ENCODE measurements at places on chromosomes 6 and 20.

GRCh38 chr6:14747881-14748520 is 497.9 kb upstream of the JARID2 start:
- no peak for DNase-seq

DNA sequence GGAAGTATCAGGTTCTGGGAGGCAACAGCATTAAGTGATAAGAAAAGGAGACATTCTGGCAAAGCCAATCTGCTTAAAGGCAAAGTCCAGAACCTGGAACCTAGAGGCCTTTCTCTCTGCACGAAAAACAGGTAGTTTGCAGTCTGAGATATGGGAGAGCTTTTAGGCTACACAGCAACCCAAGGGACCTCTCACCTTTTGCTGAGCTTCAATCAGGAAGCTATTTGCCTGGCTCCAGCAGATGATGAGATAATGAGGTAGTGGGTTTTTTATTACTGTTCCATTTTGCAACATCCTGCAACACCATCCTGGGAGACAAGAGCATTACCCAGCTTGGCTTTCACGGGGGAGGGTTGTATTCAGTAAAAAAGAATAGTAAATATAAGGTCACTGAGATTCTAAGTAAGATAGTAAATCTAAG is 143.1 kb downstream of the ADGRG6 start:
- DNase-seq: no peak

- DNase-seq: peak; percentile 94
Measured at GRCh38 chr6:87789198-87789899, 87.3 kb upstream of the AKIRIN2 start.

DNA sequence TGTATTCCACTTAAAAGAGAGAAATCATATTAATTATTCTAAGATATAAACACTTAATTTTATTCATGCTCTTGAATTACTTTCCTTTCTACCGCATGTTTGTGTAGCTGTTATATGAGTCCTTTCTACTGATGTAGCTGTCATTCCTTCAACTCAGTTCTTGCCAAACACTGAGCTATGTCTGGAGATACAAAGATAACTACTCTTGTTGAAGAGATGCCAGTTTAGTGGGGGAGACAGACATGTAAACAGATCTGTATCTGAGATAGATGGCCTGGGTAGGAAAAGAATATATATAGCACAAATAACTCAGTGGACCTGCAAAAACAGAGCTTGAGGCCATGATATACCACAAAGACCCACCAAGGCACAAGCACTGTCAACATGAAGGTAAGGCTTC is 157.3 kb downstream of the BTBD9 start:
- no peak for DNase-seq

DNA sequence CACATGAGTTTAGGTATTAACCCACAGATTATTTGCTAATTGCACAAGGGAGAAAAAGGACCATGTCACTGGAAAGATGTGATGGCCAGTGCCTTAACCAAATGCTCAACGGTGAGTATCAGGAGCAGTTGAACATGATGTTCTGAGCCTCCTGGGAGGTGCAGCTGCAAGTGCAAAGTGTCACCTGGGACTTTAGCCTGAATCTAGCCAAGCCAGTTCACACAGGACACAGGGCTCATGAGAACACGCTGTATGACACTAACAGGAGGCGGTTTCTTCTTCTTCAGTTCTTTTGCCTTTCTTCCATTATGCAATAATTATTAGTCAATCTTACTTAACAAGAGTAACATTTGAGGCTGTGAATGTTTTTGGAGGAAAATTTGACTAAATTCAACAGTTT is 225.3 kb downstream of the THBS2 start:
- no peak for DNase-seq

DNA sequence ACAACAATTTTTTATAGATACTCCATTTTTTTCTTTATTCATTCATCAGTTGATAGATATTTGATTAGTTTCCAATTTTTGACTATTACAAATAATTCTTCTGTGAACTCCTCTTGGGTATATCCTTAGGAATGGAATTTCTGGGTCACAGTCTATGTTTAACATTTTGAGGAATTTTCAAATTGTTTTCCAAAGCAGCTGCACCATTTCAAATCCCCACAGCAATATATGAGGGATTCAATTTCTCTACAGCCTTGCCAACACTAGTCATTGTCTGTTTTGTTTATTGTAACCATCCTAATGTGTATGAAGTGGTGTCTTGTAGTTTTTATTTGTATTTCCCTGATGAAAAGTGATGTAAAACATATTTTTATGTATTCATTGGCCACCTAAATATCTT is 320.3 kb upstream of the DEFB112 start:
- no peak for DNase-seq

GRCh38 chr20:45269754-45270270 is 15.4 kb upstream of the SLPI start:
- DNase-seq: no peak

DNA sequence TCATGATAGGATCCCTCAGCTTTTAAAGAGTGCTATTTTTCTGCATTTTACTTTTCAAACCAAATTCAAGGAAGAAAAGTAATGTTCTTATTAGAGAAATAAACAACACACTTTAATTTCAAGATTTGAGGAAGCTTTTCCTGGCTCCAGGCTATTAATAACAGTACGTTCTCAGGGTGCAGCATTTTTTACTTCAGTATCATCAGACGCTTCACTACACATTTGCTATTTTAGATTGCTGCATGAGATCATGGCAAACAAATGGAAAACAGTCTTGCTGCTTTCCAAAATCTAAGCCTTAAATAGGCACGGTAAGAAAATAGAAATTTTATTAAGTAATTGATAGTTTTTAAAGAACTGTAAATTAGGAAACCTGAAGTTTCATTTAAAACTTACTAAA is 253.6 kb upstream of the EXOC2 start:
- no peak for DNase-seq

DNA sequence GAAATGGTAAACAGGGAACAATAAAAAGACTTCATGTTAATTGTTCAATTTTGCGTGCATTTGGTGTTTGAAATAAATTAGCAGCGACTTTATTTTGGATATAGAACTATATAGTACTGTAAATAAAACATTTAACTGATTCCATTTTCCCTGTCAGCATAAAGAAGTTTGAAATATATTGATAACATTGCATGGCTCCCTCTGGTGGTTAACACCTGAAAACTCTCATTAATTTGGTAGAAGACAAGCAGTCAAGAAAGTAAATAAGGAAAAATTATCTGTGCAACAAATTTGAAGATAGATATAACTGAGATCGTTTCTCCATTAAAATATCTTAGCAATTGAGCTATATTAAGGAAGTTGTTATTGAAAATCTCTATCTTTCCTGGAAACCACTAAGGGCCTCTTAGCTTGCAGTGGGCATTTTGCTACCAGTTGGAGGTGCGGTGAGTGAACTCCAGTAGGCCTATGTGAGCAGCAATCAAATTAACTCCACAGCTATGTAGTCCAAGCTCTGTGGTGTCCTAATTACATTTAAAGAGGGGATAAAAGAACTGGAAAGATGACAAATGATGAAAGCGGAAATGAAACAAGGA is 435.7 kb upstream of the FKBP1C start:
- DNase-seq: peak; percentile 28

DNA sequence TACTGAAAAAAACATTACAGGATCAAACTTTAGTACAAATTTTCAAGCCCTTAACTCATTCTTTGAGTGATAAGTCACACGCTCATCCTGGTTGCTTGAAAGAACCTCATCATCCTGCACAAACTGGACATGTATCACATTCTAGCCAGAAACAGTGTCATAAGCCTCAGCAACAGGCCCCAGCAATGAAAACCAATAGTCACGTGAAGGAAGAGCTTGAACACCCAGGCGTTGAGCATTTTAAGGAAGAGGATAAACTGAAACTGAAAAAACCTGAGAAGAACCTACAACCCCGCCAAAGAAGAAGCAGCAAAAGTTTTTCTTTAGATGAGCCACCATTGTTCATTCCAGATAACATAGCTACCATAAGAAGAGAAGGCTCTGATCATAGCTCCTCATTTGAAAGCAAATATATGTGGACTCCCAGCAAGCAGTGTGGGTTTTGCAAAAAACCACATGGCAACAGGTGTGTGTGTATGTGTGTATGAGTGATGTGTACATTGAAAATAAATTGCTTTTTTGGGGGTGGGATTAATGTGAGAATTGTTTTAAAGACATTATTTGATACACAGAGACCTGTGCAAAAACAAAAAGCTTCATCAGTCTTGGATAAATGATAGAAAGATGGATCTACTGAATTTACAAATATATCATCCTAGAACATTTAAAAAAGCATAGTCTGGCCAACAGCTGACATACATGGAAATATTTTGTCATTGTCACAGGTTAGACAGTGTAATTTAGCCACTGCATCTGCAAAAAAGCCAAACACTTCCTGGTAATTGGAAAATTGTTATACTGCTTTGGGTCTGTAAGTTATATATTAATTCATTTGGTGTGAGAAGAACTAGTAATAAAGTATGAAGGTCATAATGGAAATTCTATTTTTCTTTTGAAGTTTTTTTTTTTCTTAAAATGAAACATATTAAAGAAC is 50.1 kb downstream of the PHF3 start:
- DNase-seq: no peak

DNA sequence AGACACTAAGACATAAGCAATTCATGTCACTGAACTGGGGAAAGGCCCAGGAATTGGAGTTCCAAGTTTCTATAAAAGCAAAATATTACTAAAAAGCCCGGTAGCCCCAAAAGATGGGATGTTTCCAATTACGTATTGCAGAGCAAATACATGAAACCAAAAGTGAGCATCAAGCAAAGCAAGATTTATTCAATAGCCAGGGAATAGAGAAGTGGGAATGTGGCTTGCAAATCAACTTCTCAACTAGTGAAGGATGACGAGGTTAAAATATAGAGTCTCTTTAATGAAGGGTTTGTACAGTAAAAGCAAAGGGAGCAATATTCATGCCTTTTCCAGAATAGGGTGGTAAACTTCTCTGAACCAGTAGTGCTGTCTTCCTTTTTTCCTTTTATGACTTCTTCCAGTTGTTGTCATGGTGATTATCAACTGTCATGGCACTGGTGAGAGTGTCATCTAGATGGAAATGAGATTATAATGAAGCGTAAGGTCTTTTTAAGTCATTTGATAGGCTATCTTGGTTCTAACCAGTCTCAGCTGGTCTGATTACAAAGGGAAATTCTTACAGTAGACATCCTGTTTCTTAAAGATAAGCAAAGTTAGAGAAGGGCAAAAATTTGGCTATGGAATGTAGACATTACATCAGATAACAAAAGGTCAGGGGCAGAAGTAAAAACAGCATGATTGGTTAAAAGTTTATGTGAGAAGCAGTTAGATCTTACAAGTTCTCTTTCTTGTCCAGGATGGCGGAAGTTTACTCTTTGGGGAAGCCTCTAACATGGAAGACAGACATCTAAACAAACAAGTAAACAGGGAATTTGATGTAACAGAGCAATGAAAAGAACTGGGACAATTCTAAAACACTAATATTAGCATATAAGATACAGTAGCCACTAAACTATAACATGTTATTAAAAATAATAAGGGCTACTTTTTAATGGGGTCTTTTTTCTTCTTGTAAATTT is 96.9 kb downstream of the TBX18 start:
- no peak for DNase-seq

DNA sequence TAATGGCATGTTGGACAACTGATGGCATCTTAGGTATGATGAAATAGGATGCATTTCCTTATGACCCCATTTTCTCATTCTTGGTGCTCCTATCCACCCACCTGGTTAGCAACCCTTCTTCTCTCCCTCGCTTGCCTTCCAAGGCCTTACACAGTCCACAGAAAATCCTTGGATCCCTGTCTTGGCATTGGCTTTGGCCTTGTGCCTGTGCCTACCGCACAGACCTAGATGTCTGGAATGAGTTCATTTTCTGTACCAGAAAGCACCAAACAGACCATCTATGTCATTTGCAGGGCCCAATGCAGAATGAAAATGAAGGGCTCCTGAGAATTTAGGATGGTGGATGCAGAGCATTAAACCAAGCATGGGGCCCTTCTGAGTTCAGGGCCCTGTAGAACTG is 99.0 kb upstream of the LAMP5 start:
- no peak for DNase-seq

DNA sequence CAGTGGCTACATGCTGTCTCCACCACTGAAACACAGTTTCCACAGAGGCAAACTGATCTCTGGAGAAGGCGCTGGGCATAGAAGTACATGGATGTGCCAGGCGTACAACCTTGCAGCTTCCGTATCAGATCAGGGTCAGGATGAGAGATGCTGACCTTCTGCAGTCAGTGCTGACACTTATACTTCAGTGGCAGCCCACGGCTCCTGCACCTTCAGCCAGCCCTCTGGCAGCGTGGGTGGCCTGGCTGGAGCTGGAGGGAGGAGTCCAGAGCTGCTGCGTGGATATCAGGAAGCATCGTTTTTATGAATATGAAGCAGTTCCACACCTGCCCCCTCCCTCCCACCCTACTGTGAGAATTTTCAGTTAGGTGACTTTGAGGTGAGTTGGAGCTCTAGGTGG is 149.3 kb downstream of the CFAP61 start:
- no peak for DNase-seq

GRCh38 chr20:37295595-37295994 is 6.1 kb downstream of the MANBAL start:
- DNase-seq: peak; percentile 99

GRCh38 chr6:131730264-131730663 is 19.4 kb upstream of the CTAGE9 start:
- DNase-seq: no peak

DNA sequence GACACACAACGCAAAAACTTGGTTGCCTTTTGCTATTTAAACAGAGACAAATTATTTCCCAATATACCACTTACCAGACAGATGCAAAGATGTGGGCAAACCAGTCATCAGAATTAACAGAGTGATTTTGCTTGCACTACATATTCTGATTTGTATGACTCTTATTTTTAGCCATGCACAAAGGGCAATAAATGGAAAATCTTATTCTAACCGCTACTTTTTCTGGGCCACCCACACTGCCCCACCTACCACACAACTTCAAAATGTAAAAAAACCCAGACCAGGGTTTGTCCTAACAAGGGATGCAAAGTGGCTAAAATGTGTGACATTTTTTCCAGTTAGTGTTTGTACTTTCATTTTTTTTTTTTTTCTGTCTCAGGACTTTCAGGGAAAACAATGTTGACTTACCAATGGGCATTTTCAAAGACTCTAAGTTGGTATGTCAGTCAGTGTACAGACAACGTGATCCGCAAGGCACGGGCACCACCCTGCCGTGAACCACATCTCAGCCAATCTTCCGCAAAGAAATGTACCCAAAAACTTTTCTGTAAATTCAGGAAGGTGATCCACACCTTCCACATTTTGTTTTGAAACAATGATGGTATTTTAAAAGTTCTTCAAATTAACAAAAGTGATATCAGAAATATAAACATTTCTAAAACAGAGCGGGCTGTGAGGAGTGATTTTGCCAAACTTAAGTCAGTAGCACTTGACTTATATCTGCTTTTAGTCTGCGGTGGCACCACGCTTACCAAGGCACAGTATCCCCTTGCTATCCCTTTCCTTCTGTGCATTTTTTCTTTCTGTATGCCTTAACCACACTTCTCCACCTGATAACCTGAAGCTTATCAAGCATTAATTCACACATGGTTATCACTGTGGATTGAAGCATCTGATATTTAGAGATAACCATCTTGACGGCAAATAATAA is 185.6 kb downstream of the GJA10 start:
- DNase-seq: no peak

Data from epithelial cell of esophagus (primary cell).